ENCODE measurements at places on chromosomes 13 and 19. TPM values are rescaled to one million over a fixed set of nuclear protein-coding genes. Genes with fewer than 3 reads are reported as not detected.

VWA8 gene
- total RNA-seq: 39.6 TPM

KCNJ14 gene
- 1.3 TPM for total RNA-seq

NLRP7 gene
- total RNA-seq: not detected

LRRC8E gene
- 19.0 TPM for total RNA-seq

CCDC169 gene
- 0.24 TPM for total RNA-seq

ELF1 gene
- 84.2 TPM for total RNA-seq

SHD gene
- total RNA-seq: not detected

ZNF274 gene
- 25.8 TPM for total RNA-seq

CD22 gene
- not detected for total RNA-seq

ZNF100 gene
- 4.6 TPM for total RNA-seq

PSG7 gene
- total RNA-seq: not detected

CHST8 gene
- total RNA-seq: not detected

ATP4A gene
- not detected for total RNA-seq

SMIM24 gene
- total RNA-seq: not detected

PEAK3 gene
- not detected for total RNA-seq

CYSLTR2 gene
- under 0.01 TPM for total RNA-seq

SOX1 gene
- total RNA-seq: not detected

TMEM38A gene
- total RNA-seq: 7.7 TPM

ZNF493 gene
- 7.2 TPM for total RNA-seq

CAPN12 gene
- 7.7 TPM for total RNA-seq

FGF21 gene
- total RNA-seq: not detected

NLRP4 gene
- total RNA-seq: not detected

CARS2 gene
- 473 TPM for total RNA-seq

AMER2 gene
- not detected for total RNA-seq

ERFL gene
- total RNA-seq: not detected

FGF14 gene
- not detected for total RNA-seq

SMIM44 gene
- total RNA-seq: not detected

GDF15 gene
- total RNA-seq: 79.5 TPM

IRGC gene
- not detected for total RNA-seq

SHANK1 gene
- total RNA-seq: not detected

ZFP30 gene
- total RNA-seq: 17.5 TPM

CEACAM7 gene
- 0.24 TPM for total RNA-seq

IL4I1 gene
- 4.8 TPM for total RNA-seq

CD79A gene
- 0.48 TPM for total RNA-seq
